Spinal cord (tissue), 10 donors: ENCODE measurements at places on chromosomes 4 and X. TPM values are rescaled to one million over a fixed set of nuclear protein-coding genes. Genes with fewer than 3 reads are reported as not detected.

DNA sequence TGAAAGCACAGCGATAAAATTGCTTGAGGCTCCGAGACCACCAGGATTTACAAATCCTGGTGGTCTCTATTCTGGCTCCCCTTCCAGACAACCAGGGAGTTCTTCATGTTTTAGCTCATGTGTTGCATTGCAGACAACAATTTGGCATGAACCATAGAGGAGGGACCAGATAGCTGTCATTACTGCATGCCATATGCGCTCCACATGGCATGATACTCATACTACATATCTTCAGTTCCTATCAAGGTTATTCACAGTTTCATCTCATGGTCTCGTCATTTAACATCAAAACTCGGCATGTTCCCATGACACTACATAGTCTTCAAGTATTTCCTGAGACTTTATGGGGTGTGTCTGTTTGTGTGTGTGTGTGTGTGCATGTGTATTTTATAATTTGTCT, 220.3 kb downstream of the OR13H1 start:
- no peaks in the 10 kb centered on the region for H3K36me3 ChIP-seq
- H3K4me3 ChIP-seq: peak overlapping the region; percentile 14
- no peak for DNase-seq
- H3K27ac ChIP-seq: no peak overlapping the region
- no peaks in the 10 kb centered on the region for H3K27me3 ChIP-seq

- H3K27ac ChIP-seq: no peak overlapping the region
- H3K4me1 ChIP-seq: peaks cover 11% of the 10 kb centered on the region
- DNase-seq: peak; percentile 27
Measured at GRCh38 chr4:1604706-1605205, 79.4 kb downstream of the FAM53A start.

DNA sequence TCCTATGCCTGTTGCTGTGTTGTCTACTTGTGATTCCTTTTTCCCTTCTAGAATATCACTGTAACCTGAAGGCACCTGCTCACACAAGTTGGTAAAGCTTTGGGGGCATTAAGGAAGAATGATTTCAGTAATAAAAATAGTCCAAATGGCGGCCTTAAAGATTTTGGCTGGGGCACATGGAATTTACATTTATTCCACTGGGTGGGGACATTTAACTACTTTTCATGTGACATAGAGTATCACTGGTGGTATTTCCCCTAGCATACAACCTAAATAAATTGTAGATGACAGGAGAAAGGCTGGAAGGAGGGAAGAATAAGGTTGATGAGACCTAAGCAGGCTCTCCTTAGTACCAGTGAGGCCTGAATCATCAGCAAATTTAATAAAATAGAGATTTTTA, 121.8 kb upstream of the EDA2R start:
- no peaks in the 10 kb centered on the region for H3K36me3 ChIP-seq
- no peaks in the 10 kb centered on the region for H3K4me1 ChIP-seq
- no peak overlapping the region for H3K4me3 ChIP-seq
- no peak overlapping the region for H3K27ac ChIP-seq

DNA sequence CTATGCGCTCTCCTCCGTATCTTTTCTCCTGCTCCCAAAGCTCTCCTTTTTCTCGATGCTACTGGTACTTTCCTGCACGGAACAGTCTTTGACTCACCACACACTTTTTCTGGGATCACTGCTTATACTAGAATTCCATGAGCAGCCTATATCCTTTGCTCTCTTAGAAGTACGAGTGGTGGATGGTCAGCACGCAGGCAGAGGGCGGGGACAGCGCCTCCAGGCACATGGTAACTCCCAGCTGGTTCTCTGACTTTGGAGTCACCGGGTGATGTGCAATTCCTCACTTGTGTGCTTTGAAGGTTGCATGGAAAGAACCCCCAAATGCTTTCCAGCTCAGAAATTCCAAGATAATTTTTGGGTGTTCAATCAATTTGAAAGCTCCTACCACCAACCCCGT, 56.0 kb downstream of the STX18 start:
- no peaks in the 10 kb centered on the region for H3K27me3 ChIP-seq
- no peak overlapping the region for H3K4me3 ChIP-seq
- DNase-seq: no peak
- H3K4me1 ChIP-seq: peaks cover 15% of the 10 kb centered on the region
- no peak overlapping the region for H3K27ac ChIP-seq
- no peaks in the 10 kb centered on the region for H3K36me3 ChIP-seq

DNA sequence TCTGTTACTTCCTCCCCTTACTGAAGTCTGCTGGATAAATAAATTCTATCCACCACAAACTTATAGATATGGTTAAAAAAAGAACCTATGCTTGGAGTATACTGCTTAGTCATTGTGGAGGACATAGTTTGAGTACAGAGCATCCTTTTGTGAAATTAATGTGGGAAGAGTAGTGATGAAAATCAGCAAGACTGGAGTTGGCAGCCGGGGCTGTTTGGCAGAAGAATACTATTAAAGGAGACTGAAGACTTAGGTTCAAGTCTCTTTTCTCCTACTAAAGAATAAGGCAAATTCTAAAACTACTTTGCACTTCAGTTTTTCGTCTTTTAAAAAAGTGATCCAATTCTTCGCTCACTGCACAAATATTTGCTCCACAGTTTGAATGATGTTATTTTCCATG, 326.6 kb upstream of the ATOH1 start:
- H3K27me3 ChIP-seq: no peaks in the 10 kb centered on the region
- H3K4me1 ChIP-seq: no peaks in the 10 kb centered on the region
- H3K36me3 ChIP-seq: no peaks in the 10 kb centered on the region
- DNase-seq: no peak

GRCh38 chr4:119589165-119589564, 39.4 kb downstream of the PDE5A start:
- H3K27ac ChIP-seq: no peak overlapping the region
- no peaks in the 10 kb centered on the region for H3K4me1 ChIP-seq
- no peak for DNase-seq
- no peak overlapping the region for H3K4me3 ChIP-seq

DNA sequence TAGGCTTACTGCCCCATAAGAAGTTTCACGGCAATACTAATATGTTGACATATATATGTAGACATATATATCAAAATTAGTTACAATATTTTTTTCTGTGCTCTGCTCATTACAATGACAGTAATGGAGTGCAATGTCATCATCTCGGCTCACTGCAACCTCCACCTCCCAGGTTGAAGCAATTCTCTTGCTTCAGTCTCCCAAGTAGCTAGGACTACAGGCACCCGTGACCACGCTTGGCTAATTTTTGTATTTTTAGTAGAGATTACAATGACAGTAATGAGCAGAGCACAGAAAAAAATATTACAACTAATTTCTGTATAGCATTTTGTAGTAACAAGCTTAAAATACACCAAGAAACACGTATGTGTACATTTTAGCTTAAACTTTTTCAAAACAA, 7.6 kb downstream of the EIF4E start:
- H3K4me3 ChIP-seq: no peak overlapping the region
- no peaks in the 10 kb centered on the region for H3K4me1 ChIP-seq
- DNase-seq: no peak
- no peak overlapping the region for H3K27ac ChIP-seq

GRCh38 chr4:144283526-144283925, 143.0 kb upstream of the GYPA start:
- no peak for DNase-seq
- H3K27ac ChIP-seq: no peak overlapping the region
- H3K36me3 ChIP-seq: no peaks in the 10 kb centered on the region

DNA sequence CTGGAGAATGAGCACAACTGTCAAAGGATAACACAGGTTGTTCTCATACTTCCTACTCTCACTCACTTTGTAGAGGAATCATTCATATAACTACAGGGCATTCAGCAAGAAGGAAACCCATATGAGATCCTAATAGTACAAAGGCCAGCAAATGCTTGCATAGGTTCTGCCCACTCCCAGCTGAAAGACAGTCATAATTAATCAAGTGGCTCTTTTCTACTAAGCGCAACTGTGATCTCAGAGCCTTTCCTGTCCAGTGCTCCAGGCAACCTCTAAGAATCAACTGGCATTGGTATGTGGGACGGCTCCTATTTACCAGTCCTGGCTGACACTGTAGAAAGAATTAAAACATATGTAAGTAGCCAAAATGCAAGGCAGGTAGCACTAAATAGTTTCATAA, 18.9 kb upstream of the MND1 start:
- H3K36me3 ChIP-seq: peaks cover 23% of the 10 kb centered on the region
- H3K27ac ChIP-seq: peak overlapping the region; percentile 33
- H3K27me3 ChIP-seq: no peaks in the 10 kb centered on the region

GRCh38 chrX:19897091-19897490, 9.7 kb upstream of the SH3KBP1 start:
- no peaks in the 10 kb centered on the region for H3K36me3 ChIP-seq
- DNase-seq: no peak
- no peak overlapping the region for H3K27ac ChIP-seq

DNA sequence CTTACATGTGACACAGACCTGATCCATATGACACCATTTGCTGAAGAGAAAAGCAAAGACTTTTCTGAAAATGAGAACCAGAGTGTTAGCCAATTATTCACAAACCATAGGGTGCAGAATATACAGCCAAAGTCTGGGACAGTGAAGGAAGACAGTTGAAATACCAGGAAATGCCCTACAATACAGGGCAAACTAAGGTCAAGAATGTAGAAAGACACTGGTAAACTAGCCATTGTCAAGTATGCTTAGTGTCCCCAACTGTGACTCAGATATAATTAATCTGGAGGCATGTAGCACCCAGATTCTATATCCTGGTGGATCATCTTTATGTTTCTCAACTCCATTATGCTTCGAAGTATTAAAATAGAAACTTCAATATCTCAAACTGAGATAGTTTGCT, 200.9 kb upstream of the FSTL5 start:
- H3K4me3 ChIP-seq: no peak overlapping the region
- no peak for DNase-seq
- H3K27me3 ChIP-seq: no peaks in the 10 kb centered on the region
- no peaks in the 10 kb centered on the region for H3K4me1 ChIP-seq
- no peaks in the 10 kb centered on the region for H3K36me3 ChIP-seq
- H3K27ac ChIP-seq: no peak overlapping the region

- H3K27ac ChIP-seq: no peak overlapping the region
- no peak overlapping the region for H3K4me3 ChIP-seq
- H3K27me3 ChIP-seq: no peaks in the 10 kb centered on the region
- H3K4me1 ChIP-seq: no peaks in the 10 kb centered on the region
- no peaks in the 10 kb centered on the region for H3K36me3 ChIP-seq
- no peak for DNase-seq
Measured at GRCh38 chrX:27968878-27969277, 12.4 kb downstream of the DCAF8L1 start.

- no peak overlapping the region for H3K27ac ChIP-seq
- H3K4me3 ChIP-seq: no peak overlapping the region
- no peak for DNase-seq
Measured at GRCh38 chrX:19535476-19535875, 20.2 kb upstream of the MAP3K15 start.

DNA sequence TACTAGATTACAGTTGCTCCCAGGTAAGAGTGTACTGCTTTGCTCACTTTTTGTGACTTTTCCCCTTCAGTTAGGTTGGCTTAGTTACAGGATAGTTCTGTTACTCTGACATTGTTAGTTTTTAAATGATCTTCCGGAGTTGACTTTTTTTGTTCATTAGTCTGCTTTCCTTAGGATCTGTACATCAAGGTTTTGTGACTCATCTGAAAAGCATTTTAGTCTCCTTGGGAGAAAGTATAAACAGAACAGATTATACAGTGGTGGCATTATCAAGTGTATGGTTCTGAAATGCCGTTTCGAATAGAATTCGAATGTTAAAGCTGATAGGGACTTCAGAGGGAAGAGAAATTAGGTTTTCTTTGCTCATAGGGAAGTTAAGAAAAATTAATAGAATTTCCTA, 63.3 kb downstream of the USP9X start:
- H3K4me3 ChIP-seq: no peak overlapping the region
- no peaks in the 10 kb centered on the region for H3K4me1 ChIP-seq
- no peak for DNase-seq
- H3K27ac ChIP-seq: no peak overlapping the region
- peaks cover 7% of the 10 kb centered on the region for H3K36me3 ChIP-seq

- no peaks in the 10 kb centered on the region for H3K4me1 ChIP-seq
- H3K27me3 ChIP-seq: no peaks in the 10 kb centered on the region
- no peak for DNase-seq
- no peak overlapping the region for H3K27ac ChIP-seq
- H3K36me3 ChIP-seq: no peaks in the 10 kb centered on the region
Measured at GRCh38 chr4:21749924-21750323, 198.6 kb downstream of the KCNIP4 start.

DNA sequence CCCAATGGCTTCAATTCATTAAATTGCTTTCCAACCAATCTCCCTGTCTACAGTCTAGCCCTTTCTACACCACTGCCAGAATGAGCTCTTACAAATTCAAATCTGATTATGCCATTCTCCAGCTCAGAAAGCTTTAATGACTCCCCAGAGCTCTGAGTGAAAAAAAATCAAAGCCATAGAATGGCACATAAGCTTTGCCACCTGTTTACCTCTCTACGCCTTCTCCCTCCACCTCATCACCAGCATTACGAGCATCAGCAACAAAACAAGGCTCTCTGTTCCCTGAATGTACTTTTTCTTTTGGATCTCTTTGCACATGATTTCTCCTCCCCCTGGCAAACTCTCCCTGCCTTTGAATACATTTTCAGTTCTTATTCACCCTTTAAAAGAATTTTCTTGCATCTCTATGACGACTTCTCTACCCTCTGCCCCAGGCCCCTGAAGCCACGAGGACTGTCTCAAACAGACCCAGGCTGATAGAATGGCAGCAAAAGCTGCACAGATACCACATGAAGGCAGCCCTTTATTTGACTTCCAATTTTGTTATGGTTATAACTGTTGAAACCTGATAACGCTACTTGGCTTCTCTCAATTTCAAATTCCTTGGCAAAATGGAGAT, 516.0 kb downstream of the PCDH7 start:
- no peak overlapping the region for H3K27ac ChIP-seq
- DNase-seq: peak; percentile 13
- no peaks in the 10 kb centered on the region for H3K36me3 ChIP-seq
- H3K4me1 ChIP-seq: peaks cover 3% of the 10 kb centered on the region
- no peaks in the 10 kb centered on the region for H3K27me3 ChIP-seq

DNA sequence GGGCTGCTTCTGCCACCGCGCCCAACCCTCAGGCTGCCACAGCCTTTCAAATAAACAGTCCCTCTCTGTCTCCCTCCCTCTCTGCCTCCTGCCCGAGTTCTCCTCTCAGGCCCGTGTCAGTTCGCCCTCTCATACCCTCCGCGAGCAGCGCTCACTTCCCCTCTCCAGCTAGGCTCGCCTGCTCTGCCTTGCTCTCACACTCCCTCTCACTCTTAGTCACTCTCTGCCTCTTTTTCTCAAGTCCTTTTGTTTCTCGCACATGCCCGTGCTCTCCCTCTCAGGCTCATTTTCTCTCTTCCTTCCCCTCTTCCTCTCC, 3.2 kb downstream of the EFNB1 start:
- H3K27me3 ChIP-seq: peaks cover 5% of the 10 kb centered on the region
- peaks cover 46% of the 10 kb centered on the region for H3K4me1 ChIP-seq
- peak overlapping the region; percentile 43 for H3K27ac ChIP-seq

The CT55 gene
- 0.12 TPM for polyA plus RNA-seq

The UGT2B7 gene
- 0.84 TPM for polyA plus RNA-seq

The FAM149A gene
- polyA plus RNA-seq: 30.2 TPM

The GATA1 gene
- polyA plus RNA-seq: 0.22 TPM

The TLR2 gene
- 1.6 TPM for polyA plus RNA-seq

The FAM47E gene
- 9.5 TPM for polyA plus RNA-seq

The CSAG1 gene
- polyA plus RNA-seq: not detected
